Osteocyte (in vitro differentiated cells): ENCODE measurements at places on chromosomes 2 and 18. TPM values are rescaled to one million over a fixed set of nuclear protein-coding genes. Genes with fewer than 3 reads are reported as not detected.

- H3K27ac ChIP-seq, result no peak overlapping the region
- H3K36me3 ChIP-seq, result no peaks in the 10 kb centered on the region
- H3K4me3 ChIP-seq, result no peak overlapping the region
- no peak for DNase-seq
- H3K4me1 ChIP-seq, result no peaks in the 10 kb centered on the region
Observed at GRCh38 chr2:131431336-131431735, 44.6 kb upstream of the TUBA3D start.

GRCh38 chr2:113700186-113700841 lies 56.1 kb downstream of the SLC35F5 start:
- no peaks in the 10 kb centered on the region for H3K36me3 ChIP-seq
- DNase-seq, result no peak
- H3K27me3 ChIP-seq, result no peaks in the 10 kb centered on the region

DNA sequence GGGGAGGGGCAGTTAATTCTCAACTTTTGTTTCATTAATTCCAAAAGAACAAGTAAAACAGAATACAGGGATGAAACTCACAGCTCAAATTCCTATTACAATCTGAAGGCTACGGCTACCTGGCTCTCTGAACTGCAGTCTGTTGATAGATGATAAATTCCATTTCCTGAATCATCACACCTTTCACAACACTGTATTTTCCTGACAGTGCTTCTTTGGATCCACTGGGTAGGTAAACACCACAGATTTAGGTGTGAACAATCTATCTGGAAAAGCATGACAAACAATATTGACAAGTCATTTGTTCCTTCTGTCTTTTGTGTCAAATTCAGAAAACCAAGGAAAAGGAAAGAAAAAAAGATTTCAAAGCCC lies 843.2 kb downstream of the LRRTM4 start:
- H3K27ac ChIP-seq, result no peak overlapping the region
- no peak for DNase-seq

DNA sequence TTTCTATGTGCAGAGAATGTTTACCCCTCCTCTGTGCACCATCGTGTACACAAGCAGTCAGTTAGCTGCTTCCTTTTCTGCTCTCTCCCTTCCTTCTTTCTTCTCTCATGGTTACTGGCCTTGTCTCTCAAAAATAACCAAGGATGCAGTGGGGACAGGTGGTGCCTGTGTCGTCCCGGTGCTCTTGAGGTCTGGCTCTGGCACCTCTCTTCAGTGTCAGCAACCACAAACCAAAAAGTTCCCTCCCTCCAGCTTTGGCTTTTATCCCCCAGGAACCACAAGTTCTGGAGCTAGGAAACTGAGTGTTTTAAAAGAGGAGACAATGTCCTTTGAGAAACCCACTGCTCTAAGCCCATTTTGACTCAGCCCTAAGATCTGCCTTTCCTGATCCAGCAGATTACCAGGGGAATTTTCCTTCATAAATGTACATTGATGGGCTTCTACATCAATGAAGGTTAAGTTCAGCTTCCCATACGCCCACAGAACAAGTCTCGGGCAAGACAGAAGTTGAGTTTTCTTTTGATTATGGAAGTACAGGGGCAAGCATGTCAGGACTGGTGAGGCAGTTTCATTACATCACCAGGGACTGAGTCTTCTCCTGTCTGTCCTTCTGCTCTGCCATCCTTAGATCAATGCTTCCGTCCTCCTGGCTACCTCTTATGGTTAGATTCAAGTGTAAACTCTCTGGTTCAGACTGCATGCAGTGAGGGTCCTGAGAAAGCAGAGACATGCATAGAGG lies 232.2 kb downstream of the SETBP1 start:
- H3K27me3 ChIP-seq, result no peaks in the 10 kb centered on the region
- no peak overlapping the region for H3K27ac ChIP-seq
- H3K4me1 ChIP-seq, result peaks cover 44% of the 10 kb centered on the region
- no peak overlapping the region for H3K4me3 ChIP-seq
- peaks cover 4% of the 10 kb centered on the region for H3K36me3 ChIP-seq
- DNase-seq, result no peak

GRCh38 chr2:157124731-157125130 lies 132.8 kb upstream of the GALNT5 start:
- H3K27me3 ChIP-seq, result peaks cover 32% of the 10 kb centered on the region
- no peak overlapping the region for H3K4me3 ChIP-seq
- no peak for DNase-seq
- H3K27ac ChIP-seq, result no peak overlapping the region

The MC5R gene
- not detected in 2 replicates for total RNA-seq

The IHH gene
- total RNA-seq, result 0.18 TPM in 1 of 2 replicates, not detected in the other

The C2orf66 gene
- total RNA-seq, result 0.27 and 0.29 TPM in 2 replicates

The RSAD2 gene
- total RNA-seq, result not detected in 2 replicates
